Coronary artery (tissue), 2 donors: ENCODE measurements at places on chromosomes 5 and 9.

- no peak for DNase-seq
These were observed 105.6 kb upstream of the PHYKPL start for GRCh38 chr5:178338126-178338749.

DNA sequence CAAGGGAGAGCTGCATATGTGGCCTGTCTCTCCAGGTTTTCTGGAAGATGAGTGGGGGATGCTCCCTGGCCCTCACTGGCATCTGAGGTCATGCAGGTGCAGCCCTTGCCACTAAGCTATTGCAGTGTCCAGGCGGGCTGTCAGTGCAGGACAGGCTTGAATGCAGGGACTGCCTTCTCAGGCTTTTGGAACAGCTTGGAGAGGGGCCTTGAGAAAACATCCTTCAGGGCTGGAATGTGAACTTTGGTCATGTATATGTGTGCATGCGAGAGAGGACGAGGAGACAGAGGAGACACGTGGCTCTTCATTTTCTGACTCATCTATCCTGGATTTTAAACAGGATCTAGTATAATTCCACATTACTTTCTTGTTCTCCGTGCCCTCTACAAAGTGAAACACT is 90.3 kb downstream of the MACROH2A1 start:
- no peak for DNase-seq

- no peak for DNase-seq
These were observed 121.5 kb downstream of the EHMT1 start for GRCh38 chr9:137740312-137740711.

GRCh38 chr5:83353231-83353630 is 118.3 kb upstream of the VCAN start:
- no peak for DNase-seq

DNA sequence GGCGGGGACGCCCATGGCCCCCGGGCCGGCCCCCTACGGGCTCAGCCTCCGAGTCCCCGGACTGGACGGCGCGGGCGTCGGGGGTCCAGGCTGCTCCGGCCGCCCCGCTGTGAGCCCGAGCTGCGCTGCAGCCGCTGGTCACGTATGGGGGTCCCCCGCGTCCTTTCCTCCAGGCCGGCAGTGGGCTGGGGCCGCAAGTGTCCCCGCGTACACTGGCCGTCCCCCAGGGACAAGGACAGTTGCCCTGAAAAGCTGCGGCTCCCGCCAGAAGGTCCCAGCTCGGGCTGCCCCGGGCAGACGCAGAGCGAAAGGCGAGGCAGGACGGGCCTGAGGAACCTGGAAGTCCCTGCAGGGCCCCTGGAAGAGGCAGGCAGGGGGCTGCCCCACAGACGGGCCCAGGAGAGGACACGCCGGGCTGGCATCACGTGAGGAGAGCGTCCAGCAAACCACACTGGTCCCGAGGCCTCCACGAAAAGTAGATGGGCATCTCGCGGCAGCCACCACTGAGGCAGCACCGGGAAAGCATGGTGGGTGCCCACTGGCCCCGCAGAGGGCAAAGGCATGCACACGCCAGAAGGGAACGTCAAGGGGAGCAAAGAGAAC is 3.3 kb upstream of the NKD2 start:
- DNase-seq = no peak
